ENCODE measurements at places on chromosomes 1 and 21.

DNA sequence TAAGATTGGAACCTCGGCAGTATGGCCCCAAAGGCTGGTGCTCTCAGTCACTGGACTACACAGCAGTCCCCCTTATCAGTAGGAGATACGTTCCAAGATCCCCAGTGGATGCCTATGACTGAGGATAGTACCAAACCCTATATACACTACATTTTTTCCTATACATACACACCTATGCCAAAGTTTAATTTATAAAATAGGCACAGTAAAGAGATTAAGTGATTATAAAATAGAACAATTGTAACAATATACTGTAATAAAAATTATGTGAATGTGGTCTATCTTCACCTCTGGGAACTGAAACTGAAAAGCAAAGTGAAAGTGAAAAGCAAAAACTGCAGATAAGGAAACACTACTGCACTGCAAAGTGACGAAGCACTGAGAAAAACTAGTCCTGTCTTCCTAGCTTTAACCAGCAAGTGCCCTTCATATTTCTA is 96.8 kb downstream of the INTS7 start:
- no peak for DNase-seq

DNA sequence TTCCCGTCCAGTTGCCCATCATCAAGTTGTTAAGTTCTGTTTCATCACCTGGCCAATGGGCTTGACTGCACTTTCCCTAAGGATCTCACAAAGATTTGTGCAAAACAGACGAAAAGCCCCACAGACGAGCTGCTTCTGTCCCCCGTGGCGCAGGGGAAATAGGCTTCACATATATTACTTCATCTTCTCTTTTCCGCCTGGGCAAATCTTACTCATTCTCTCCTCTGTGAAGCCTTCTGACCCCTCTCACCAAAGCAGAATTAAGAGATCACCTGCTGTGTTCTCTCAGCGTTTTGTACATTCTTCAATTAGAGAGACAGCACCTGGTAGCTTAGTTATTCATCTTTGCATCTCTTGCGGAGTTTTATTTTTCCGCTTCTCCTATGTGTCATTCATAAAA is 129.8 kb downstream of the IGSF21 start:
- DNase-seq: no peak

- DNase-seq: peak; percentile 19
Observed at GRCh38 chr1:228923973-228924686, 188.9 kb downstream of the RHOU start.

DNA sequence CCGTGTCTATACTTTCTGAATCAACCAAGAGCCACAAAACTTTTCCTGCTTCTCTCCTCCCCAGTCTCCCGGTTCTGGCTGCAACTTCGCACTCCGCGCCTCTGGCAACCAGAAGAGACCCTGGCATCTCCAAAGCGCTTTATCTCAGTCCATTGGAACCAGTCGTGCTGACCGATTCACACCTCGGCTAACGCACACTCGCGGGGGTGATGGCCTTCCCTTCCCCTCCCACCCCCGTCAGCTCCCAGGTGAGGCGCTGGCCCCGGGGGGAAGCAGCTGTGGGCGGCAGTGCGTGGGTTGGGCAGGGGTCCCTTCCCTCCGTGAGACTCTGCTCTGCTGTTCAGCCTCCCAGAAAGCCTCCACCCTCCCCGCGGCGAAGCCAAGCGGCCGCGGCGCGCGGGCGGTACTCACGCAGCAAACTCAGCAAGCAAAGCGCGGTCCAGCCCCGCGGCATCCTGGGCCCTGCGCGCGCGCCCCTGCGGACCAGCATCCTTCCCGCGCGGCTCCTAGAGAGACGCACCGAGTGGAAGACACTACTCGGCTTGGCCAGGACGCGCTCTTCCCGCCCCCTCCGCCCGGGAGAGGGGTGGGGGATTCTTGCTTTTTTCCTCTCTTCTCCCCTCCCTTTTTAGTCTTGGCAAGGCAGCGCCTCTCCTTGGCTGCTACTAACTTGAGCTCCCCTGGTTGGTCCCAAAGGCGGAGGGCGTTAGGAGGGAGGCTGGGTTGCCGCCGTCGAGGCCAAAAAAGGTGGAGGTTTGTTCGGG is at the start of gene CD34:
TSS of gene CD34 (minus strand) at position 535 of the 764 bp plus-strand sequence. CDS start at position 490, 45 bp downstream.
- DNase-seq: no peak

DNA sequence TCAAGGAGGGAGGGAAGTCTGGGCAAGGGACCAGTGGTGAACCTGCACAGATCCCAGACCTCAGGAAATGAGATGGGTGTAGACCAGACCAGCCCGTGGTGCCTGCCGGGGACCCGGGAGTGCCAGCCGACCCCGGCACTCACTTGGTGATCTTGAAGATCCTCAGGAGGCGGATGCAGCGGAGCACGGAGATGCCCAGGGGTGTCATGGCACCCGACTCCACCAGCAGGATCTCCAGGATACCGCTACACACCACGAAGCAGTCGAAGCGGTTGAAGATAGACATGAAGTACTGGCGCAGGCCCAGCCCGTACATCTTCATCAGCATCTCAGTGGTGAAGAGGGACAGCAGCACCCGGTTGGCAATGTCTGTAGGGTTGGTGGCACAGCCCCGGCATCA is 34.5 kb downstream of the CACNA1S start:
- DNase-seq: no peak

- DNase-seq: no peak
Observed at GRCh38 chr1:28147264-28148094, 29.0 kb downstream of the PTAFR start.

DNA sequence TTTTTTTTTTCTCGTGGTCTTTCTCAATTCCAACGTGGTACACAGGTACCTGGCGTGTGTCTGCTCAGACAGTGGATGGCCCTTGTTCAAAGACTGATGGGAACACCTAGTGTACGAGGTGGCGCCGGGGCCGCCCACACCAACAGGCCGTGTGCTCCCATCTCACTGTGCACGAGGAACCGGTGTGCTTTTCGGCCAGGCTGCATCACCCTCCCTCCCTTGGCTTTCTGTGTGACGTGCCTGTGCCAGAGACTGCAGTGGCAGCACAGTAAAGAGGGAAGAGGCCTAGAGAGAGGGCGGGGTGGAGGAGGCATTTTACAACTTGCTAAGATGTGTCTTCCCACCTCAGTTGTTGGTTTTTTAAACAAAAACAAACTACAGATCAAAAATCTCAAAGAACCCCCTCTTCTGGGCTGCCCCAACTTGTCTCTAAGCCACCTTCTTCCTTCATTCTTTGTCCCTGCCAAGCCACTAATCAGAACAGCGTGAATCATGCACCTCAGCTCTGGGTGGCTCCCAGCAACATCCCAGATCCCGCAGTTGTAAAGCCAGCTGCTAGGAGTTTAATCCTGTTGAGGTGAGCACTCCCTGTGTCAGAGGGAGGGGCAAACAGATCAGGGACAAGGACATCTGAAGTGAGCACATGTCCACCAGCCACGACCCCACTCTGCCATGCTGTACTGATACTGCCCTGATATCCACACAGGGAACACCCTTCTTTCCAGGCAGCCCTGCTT is 20.7 kb downstream of the IRF2BP2 start:
- DNase-seq: peak; percentile 84

DNA sequence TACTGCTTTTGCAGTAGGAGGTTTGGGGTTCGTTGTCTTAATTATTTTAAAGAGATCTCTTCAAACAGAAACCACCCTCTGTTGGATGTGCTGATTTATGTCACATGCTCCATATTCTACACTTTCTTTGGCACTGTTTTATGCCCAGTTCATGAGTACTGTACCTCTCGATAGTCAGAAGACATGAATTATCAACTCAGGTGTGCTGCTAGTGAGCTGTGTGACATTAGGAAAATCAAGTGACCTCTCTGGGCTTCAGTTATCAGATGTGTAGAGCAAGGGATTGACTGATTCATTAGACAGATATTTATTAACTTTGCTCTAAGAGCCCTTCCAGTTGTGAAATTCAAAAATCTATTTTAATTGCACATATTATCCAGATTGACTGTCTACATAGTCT is 2.1 kb upstream of the AHCTF1 start:
- DNase-seq: no peak

DNA sequence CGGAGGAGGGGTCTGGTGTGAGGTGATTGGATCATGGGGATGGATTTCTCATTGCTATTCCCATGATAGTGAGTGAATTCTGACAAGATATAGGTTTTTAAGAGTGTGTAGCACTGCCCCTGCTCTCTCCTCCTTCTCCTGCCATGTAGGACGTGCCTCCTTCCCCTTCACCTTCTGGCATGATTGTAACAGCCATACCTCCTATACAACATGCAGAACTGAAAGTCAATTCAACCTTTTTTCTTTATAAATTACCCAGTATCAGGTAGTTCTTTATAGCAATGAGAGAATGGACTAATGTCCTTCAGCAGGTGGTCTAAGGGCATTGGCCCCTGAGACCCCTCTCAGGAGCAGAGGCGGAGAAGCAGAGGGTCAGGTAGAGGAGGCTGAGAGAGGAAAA is 168.7 kb upstream of the ETV3 start:
- DNase-seq: no peak

GRCh38 chr1:207579436-207579799 is 65.5 kb upstream of the CR1L start:
- DNase-seq: peak; percentile 76

DNA sequence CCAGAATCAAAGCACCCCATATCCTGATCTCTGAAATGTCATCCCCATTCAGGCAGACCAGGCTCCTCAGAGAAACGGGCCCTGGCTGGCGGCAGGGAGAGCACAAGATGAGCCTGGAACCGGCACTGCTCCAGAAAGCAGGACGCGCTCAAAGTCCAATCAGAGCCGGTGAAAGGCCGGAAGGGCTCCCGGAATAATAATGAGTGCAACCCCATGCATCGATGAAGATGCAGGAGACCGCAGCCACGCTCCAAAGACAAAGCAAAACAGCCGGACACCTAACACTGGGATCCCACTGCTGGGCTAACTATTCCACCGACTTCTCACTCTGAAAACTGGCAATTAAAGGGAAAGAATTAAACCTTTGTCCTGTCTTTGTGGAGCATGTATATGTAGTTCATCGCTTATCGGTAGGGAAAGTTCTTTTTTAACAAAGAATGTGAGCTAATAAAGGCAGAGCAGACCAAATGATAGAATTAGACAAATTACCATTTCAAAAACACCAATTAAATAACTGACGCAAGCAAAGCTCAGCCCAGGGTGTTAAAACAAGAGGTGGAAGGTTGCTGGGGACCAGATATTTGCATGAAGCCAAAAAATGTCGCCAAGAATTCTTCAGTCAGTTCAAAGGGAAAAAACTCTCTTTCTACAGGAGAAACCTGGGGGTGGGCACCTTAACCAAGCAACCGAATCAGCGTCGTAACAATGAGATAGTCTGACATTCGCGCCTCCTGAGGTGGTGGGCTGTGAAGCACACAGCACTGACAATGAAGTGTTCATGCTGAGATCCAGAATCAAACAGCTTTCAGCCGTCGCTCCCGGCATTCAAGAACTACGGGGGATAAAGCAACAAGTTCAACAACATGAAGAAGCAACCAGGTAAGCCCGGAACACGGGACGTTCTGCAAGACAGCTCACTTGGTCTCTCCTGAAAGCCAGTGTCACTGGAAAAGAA is 95.2 kb downstream of the NPHP4 start:
- no peak for DNase-seq

GRCh38 chr1:3066250-3066711 is 2.7 kb upstream of the PRDM16 start:
- DNase-seq: peak; percentile 46

- peak; percentile 99 for DNase-seq
Observed at GRCh38 chr1:12549460-12550349, 68.3 kb downstream of the DHRS3 start.

GRCh38 chr1:242448910-242449645 is 75.4 kb downstream of the PLD5 start:
- DNase-seq: no peak

GRCh38 chr1:243475966-243476365 is 220.1 kb downstream of the SDCCAG8 start:
- DNase-seq: peak; percentile 50

DNA sequence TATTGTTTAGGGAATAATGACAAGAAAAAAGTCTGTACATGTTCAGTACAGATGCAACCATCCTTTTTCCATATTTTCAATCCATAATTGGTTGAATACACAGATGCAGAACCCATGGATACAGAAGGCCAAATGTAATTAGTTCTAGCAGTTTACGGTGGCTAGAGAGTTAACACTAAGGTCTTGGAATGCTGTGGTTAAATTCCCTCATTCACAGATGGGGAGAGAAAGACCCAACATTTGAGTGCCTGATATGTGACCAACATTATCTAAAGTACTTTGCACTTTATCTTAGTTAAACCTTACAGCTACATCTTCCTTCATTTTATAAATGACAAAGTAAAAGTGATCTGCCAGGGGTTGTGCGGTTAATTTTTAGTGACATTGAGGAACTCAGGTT is 5.3 kb downstream of the SCMH1 start:
- DNase-seq: no peak

DNA sequence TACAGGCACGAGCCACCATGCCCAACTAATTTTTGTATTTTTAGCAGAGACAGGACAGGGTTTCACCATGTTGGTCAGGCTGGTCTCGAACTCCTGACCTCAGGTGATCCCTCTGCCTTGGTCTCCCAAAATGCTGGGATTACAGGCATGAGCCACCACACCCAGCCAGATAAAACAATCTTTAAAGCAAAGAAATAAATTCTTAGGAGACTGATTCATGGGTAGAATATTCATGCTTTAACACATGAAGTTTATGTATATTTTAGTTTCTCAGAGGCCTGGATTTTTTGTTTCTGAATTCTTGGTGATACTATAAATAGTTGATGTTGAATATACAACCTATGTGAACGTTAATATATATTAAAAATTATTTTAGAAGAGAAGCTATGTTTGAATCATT is 127.4 kb upstream of the KIAA1614 start:
- DNase-seq: no peak

GRCh38 chr1:204565617-204566582 is 49.7 kb downstream of the MDM4 start:
- peak; percentile 69 for DNase-seq

- no peak for DNase-seq
Observed at GRCh38 chr1:86146566-86146965, 10.0 kb downstream of the COL24A1 start.

DNA sequence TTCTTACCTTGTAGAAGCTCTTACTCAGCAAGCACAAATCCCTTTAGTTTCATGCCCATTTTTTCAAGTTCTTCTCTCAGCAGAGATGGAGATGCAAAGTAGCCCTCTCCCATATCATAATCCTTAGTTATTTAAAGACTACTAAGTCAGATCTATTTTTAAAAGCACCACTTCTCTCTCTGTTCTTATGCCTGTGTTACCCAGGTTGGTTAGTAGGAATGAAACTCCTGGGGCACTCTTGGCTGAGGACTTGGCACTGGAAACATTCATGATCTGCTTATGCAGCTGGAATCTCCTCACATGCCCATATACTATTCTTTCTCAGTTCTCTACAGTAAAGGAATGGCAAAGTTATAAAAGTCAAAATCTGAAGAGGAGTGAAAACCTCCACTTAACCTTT is 51.9 kb upstream of the PPP2R5A start:
- no peak for DNase-seq

DNA sequence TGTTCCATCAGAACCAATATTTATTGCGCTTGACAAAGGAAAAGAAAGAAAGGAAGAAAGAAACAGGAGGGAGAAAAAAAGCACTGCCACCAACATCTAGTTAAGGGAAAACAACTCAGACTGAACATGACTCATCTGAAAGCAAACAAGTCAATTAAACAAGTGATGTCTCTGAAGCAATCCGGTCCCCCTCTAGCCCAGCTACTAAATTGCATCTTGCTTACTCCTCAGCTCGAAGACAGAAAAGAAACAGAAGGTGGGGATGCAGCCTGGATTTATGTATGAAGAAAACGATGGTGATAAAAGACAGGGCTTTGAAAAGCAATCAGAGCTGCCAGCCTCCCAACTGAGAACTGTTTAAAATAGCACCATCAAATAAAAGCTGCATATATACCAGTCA is 188.2 kb downstream of the OMA1 start:
- peak; percentile 66 for DNase-seq

Measured in M059J (cell line).